ENCODE measurements at places on chromosomes 11 and 22.

DNA sequence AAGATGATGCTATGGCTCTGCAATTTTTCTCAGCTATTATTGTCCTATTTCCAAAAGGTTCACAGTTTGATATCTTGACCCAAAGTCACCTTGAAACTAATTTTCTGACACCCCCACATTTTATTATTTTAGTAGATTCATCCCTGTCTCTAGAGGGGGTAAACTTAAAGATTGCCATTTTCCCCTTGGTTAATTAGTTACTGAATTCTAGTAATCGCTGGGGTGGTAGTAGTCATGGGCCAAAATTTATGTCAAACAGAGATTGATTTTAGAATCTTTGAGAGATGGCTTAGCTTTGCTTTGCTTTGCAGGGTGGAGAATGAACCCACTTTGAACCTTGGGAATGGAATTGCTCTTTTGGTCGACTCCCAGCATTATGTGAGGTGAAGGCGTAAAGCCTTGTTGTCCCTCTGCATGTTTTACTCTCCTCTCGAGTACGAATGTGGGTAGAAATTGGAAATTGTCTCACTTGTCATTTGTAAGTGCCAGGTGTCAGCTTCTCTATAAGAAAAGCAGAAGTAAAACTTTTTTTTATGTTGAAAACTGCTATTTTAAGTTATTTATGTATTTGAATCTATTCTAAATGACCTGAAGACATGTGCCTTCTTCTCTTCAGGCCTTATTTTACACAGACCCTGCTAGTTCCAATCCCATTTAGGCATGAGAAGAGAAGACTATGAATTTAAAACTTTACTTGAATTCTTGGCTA is 42.4 kb upstream of the RCE1 start:
- no peak for DNase-seq

DNA sequence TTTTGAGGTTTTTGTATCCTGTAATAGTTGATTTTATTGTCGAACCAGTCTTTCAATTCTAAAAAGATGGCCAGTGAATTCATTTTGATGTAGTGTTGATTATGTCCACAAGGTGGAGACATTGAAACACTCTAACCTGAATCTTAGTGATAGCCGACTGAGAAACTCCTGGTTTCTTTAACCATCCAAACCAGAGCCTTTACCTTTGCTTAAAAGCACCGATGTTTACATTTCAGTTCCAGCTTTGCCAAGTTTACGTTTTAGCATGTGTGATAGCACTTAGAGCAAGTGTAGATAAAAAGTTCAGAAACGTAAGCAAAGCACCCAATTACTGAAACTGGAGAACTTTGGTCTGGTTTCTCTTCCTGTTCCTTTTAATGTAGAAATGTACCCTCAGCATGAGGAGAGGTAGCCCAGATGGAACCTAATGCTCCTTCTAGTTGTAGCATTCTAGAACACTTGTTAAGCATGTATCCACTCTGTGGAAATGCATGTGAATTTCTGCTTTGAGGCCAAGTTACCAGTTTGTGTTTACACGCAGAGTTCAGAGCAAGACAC is 208.6 kb downstream of the DBX1 start:
- DNase-seq: no peak

DNA sequence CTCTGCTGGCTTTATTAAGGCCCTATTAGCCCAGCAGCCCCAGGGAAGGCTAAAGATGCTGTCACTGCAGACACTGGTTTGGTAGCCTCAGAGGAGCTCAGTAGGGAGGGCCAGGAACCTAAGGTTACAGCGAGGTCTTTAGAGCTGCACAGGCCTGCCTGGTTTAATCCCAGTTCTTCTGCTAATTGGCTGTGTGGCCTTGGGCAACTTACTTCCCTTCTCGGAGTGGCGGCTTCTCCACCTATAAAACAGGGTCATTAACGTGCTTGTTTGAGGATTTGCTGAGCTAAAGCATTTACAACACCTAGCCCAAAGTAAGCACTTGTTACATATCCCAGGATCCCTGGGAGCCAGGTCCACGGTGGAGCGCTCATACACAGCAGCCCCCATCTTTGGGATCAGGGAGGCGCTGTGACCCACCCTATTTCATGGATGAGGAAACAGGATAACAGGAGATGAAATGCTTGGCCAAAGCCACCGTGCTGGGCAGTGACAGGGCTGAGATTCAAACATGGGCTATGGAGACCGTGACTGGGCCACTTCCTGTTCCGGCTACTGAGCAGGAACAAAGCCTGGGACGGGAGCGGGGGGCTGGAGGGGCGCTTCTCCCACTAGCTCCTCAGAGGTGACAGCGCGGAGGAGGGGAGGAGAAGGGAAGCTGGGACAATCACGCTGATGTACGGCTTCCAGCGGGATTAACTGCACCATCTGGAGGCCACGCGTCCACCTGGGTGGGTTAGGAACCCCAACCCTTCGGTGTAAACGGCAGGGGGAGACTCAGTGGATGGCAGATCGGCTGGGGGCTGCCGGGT is 61.5 kb downstream of the IGLL1 start:
- DNase-seq: no peak

GRCh38 chr11:130916910-130917309 is 631 bp upstream of the SNX19 start:
- no peak for DNase-seq

DNA sequence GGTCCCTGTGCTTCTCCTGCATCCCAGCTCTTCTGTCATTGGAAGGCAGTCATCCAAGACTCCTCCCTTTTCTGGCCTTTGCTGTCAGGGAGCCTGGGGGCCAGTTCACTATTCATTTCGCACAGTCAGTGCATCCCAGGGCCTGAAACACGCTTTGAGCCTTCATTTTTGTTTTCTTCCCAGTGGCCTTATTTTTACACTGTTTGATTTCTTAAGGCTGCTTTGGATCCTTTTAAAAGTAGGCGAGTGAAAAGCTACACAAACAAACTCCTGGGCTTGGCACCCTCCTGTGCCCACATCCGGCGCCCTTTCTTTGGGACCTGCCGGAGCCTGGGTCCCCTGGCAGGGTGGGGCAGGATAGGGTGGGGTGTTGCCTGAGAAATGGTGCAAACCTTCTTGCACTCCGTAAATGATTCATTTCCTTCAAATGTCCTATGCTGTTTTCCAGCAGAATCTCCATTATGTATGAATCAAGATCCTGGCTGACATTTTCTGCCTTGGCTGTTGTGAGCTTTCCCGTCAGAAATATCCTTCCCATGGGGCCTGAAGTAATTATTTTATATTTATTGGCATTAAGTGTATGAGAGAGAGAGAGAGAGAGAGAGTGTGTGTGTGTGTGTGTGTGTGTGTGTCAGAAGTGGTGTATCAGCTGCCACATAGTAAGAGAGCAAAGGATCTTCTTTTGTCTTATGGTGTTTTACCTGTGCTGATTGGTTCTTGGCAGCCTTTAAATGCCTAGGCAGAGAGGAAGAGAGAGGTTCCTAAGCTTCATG is 45.6 kb downstream of the BCR start:
- peak; percentile 97 for DNase-seq

Data from MG63 (cell line).